T-helper 9 cell (primary cell): ENCODE measurements at places on chromosomes 6 and 20.

GRCh38 chr6:132198040-132198439 lies 203.2 kb downstream of the MOXD1 start:
- DNase-seq: no peak

- no peak for DNase-seq
These were observed 80.2 kb downstream of the C6orf118 start for GRCh38 chr6:165229216-165229615.

GRCh38 chr20:36632487-36633284 lies 13.3 kb downstream of the SLA2 start:
- DNase-seq: no peak

GRCh38 chr6:162952423-162952822 lies 224.6 kb downstream of the PACRG start:
- no peak for DNase-seq

DNA sequence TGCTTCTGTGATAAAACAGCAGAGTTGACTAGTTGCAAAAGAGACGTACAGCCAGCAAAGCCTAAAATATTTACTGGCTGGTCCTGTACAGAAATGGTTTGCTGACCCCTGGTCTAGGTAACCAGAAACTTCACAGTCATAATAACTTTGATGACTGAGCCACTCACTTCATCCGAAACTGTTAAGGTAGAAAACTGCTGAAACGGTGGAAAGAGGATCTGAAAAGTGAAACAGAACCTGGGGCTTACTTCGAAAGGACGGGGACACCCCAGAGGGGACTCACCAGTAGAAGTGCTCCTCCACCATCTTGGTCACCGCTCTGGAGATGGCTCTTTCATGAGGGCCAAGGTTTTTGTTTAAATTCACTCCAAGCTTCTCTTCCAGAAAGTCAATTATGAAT lies 16.4 kb downstream of the FAXC start:
- no peak for DNase-seq
